ENCODE measurements at places on chromosomes 12 and 14. TPM values are rescaled to one million over a fixed set of nuclear protein-coding genes. Genes with fewer than 3 reads are reported as not detected.

TARBP2 gene
- 119 TPM for total RNA-seq

REP15 gene
- not detected for total RNA-seq

GLT1D1 gene
- 0.14 TPM for total RNA-seq

SLCO1C1 gene
- not detected for total RNA-seq

HOXC4 gene
- total RNA-seq = 2.5 TPM

TMEM132D gene
- not detected for total RNA-seq

LPAR5 gene
- 0.03 TPM for total RNA-seq

OVCH1 gene
- total RNA-seq = not detected

L2HGDH gene
- 31.6 TPM for total RNA-seq

TAC3 gene
- 0.85 TPM for total RNA-seq

TAS2R31 gene
- 0.14 TPM for total RNA-seq

LRTM2 gene
- total RNA-seq = not detected

DAO gene
- 22.1 TPM for total RNA-seq

SERPINA10 gene
- not detected for total RNA-seq

NANOG gene
- total RNA-seq = not detected

TAS2R20 gene
- total RNA-seq = 0.61 TPM

PPM1H gene
- total RNA-seq = 42.6 TPM

KLHL42 gene
- 15.1 TPM for total RNA-seq
